ENCODE measurements at places on chromosomes 1 and 21.
A peak's percentile ranks its signal among the peaks of the same experiment; 100 is the strongest.

GRCh38 chr1:30756545-30757351 is 826 bp downstream of the LAPTM5 start:
- peak; percentile 36 for DNase-seq

- DNase-seq = no peak
Observed at GRCh38 chr1:33725037-33725436, 138.8 kb upstream of the HMGB4 start.

GRCh38 chr1:48563021-48563420 is 91.0 kb upstream of the SPATA6 start:
- DNase-seq = no peak

DNA sequence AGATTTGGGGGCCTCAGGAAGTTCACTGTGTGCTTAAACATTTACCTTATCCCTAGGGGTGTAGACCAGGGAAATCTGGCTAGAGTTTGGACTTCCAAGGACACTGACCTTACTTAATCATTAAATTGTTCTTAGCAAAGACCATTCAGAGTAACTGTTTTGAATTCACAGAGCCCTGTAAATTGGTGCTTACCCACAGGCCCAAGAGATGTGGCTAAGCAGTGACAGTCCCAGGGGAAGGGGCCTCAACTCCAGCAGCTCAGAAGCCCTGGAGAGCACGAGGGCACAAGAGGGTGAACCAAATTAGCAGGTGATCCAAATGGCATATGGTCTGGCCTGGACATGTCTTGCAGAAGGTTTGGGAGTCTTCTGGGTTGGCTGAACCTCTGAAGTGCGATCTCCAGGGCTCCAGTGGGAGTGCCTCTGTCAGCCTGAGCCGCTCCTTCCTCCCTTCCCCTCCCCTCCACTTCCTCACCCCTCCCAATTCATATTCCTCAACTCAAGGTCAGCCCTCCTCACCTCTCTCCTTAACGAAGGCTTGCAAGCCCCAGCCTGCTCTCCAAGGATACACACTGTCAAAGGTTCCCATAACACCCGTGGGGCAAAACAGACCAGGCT is 4.3 kb downstream of the PAQR7 start:
- DNase-seq = no peak

GRCh38 chr21:37904856-37905255 is 11.4 kb downstream of the KCNJ6 start:
- DNase-seq = no peak

DNA sequence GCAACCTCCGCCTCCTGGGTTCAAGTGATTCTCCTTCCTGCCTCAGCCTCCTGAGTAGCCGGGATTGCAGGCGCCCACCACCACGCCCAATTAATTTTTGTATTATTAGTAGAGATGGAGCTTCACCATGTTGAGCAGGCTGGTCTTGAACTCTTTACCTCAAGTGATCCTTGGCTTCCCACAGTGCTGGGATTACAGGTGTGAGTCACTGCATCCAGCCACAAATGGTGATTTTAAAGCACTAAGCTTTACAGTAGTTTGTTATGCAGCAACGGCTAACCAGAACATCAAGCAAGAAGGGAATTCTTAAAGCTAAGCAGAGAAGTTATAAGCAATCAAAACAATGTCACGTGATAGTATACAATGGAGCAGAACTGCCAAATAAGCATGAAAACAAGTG is 65.7 kb downstream of the NVL start:
- no peak for DNase-seq

DNA sequence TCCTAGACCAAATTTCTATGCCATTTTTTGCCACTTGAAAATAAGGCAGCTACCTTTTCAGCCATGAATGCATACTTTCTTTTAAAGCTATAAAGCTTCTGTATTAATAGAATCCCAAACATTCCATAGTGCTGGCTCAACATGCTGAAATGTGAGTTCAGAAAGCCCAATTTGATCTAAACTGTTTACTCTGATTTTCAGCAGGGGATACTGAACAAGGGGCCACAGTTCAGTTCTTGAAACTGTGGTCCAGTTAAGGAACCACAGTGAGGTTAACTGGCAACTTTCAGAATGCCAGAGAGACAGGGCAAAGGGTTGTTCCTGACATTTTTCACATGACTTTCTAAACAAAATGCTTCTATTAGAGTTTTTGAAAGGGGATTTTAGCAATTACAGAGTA is 85.7 kb upstream of the COL11A1 start:
- no peak for DNase-seq

- no peak for DNase-seq
Observed at GRCh38 chr21:36839123-36839522, 127.3 kb downstream of the HLCS start.

DNA sequence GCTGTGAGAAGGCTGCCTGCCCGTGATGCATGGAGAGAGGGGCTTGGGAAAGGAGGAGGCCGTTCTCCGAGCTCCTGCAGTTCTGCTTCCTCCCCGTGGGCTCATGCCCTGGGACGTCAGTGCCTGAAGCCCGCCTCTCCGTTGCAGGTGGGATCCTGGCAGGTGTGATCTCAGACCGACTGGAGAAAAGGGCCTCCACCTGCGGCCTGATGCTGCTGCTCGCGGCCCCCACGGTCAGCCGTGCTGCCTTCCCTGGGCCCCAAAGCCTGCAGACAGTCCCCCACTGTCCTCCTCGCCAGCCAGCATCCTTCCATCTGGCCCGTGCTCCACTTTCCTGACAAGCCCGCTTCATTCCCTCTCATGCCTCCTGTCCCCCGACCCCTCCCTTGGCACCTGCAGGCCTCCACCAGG is 50.9 kb downstream of the SLC37A1 start:
- no peak for DNase-seq

- DNase-seq = no peak
Observed at GRCh38 chr21:42980312-42981213, 6.2 kb downstream of the PKNOX1 start.

DNA sequence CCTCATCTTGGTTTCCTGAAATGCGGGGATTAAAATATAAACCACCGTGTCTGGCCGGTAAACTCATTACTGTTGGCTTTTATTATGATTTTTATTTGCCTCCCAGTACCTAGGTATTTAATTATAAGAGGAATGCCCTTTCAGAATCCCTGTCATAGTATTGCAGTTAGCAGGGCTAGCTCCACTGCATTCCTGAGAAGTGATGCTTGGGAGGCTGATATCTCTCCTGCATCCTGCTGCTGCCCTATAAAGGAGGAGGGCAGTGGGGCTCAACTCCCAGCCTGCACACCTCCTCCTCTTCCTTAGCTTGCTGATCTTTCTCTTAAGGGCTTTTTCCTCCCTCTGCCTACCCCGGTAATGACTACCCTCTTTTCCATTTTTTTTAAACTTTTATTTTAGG is 19.9 kb upstream of the DISC1 start:
- DNase-seq = no peak

DNA sequence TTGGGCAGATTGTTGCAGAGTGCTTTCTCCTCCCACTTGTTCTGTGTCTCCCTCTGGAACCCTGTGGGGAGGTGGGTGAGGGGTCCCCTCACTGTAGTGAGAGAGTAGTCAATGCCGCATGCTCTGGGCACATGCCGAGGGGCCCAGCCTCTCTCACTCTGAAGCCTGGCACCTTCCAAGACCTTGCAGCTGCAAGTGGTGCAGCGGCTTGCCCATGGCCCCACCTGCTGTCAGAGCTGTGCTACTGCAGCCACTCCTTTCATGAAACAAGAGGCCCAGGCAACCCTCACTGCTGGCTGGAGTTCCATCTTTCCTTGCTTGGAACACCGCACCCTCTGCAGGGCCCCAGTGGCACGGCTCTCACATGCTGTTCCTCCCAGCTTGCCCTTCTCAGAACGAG is 58.4 kb upstream of the COL6A1 start:
- DNase-seq = peak; percentile 82

- peak; percentile 70 for DNase-seq
Observed at GRCh38 chr1:18348354-18348753, 132.4 kb upstream of the KLHDC7A start.

DNA sequence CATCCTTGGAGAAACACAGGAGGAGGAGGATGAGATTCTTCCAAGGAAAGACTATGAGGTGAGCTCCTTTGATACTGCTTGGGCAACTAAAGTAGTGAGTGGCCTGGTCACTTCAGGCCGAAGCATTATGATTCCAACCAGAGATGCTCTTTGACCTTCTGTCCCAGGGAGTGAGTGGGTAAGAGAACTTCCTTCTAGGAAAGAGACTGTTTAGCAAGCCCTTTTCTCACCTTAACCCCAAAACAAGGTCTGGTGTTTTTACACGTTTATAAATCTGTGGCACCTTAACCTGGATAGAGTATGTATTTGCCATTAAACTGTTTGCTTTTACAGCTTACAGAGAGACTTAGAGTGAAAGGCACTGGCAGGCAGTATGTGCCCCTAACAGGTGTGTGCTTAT is 1.1 kb downstream of the CLCN6 start:
- no peak for DNase-seq

DNA sequence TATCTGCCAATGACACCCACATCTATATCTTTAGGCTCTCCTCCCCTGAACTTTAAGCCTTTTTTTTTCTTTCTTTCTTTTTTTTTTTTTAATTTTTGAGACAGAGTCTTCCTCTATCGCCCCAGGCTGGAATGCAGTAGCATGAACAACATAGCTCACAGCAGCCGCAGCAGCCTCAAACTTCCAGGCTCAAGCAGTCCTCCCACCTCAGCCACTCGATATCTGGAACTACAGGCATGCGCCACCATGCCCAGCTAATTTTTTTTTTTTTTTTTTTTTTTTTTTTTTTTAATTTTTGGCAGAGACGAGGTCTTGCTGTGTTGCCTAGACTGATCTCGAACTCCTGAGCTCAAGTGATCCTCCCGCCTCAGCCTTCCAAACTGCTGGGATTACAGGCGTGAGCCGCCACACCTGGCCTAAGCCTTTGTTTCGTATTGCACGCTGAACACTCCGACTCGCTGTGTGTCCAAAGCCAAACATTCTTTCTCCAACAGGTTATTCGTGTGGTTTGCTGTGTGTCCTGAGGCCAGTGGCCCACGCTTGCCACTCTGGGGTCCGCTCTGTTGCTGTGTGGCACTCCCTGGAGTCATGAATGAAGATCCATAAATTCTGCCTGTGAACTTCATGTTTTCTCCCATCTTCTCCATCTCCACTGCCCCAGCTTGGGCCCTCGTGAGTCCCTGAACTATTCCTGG is 119.4 kb downstream of the CAMTA1 start:
- DNase-seq = no peak

GRCh38 chr1:67626090-67626860 is 58.7 kb upstream of the GADD45A start:
- no peak for DNase-seq

- DNase-seq = peak; percentile 52
Observed at GRCh38 chr1:220808345-220809186, 21.9 kb downstream of the MTARC1 start.

- DNase-seq = no peak
Observed at GRCh38 chr21:16363518-16363917, 633.7 kb downstream of the USP25 start.

GRCh38 chr1:197916500-197916983 is 630 bp upstream of the LHX9 start:
- no peak for DNase-seq

DNA sequence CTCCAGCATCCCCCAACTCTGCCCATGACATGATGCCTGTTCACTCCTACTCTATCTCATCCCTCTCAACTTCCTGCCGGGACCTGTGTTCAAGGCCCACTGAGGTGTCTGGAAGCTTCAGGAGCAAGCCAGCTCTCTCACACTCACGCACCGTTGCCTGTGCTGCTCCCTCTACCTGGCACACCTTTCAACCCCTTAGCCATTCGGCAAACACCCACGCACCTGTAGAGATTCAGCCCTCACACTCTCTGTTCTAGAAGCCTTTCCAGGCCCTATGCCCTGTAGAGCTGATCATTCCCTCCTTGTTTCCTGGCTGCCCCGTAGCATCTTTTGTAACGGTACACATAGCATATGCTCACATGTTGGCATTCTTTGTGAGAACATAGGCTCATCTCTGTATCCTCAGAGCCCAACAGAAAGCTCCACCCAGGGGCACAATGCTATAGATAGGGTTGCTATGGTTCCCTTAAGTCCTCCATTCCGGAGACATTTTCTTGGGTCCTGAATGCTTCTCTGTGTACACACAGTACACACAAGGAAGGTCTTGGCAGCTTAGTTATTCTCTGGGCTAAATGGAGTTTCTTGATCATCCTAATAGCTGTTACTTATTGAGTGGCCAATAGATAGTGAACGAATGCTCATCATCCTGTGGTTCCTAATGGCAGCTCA is 1.3 kb downstream of the C8B start:
- DNase-seq = no peak

DNA sequence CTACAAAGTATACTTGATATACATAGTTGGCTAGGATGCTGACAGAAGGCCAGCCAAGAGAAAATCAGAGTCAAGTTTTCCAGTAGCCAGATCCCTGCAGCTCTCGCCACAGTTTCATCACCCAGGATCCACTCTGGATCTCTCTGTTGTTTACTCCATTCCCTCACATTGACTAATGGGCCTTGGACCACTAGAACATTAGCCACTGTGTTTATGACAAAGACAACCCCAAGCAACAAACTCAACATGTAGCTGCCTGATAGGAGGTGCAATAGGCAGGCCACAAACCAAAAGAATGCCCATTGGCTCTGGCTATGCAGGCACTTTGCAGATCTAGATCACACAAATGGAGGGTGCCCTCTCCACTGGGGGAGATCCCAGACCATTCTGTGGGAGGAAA is 44.2 kb downstream of the ARHGEF11 start:
- no peak for DNase-seq

GRCh38 chr1:23798662-23799142 is 1.9 kb downstream of the GALE start:
- no peak for DNase-seq

GRCh38 chr1:242428399-242429190 is 95.9 kb downstream of the PLD5 start:
- no peak for DNase-seq

DNA sequence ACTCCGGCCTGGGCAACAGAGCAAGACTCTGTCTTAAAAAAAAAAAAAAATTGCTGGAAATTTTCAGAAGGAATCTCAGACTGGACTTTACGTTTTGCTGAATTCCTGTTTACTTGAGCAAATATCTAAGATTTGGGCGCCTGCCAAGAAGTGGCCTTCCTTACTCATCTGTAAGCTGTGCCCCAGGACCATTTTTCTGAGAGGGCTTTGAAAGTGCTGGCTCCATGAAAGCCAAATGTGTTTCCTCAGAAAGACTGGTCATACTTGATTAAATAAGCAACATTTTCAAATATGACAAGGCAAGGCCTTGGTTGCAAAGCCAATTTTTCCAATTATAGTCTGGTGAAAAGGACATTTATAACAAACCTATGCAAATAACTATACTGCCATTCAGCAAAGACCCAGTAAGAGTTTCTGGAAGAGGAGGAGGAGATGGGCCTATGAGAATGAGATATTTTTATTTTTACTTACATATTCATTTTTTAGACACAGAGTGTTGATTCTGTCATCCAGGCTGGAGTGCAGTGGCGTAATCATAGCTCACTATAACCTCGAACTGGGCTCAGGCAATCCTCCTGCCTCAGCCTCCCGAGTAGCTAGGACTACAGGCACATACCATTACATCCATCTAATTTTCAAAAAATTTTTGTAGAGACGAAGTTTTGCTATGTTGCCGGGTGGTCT is 56.3 kb upstream of the HTR1D start:
- DNase-seq = no peak
